ENCODE measurements at places on chromosomes 13 and 19.

GRCh38 chr19:34255546-34255945 is 1.2 kb downstream of the GARRE1 start:
- no peak for DNase-seq

GRCh38 chr13:43520351-43520750 is 266.4 kb downstream of the ENOX1 start:
- no peak for DNase-seq

GRCh38 chr19:58480481-58480830 is 4.3 kb downstream of the ZNF446 start:
- DNase-seq = no peak

DNA sequence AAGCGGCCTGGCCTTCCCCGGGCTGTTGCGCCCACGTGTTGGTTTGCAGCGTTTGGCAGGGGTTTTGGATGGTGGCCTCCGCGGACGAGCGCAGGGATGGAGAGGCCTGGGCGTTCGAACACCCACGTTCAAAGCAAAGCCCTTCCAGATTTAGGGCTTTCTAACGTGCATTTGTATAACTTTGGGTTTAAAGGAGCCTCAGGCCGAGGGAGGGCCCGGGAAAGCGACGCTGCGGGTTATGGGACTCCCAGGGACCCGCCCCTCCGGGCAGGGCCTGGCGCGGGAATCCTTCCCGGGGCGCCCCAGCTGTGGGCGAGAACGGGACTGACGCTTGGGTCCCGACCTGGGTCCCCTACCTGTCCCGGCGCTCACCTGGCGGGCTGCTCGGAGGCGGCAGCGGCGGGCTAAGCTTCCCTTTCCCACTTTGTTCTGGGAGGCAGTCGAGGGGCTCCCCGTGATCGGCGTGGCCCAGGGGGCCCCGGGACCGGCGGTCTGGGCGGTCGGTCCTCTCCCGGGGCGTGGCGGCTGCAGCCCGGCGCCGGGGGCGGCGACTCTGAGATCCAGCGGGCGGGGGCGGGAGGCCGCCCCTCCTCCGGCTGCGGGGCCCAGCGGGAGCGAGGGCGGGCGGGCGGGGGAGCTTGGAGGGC is at the start of gene FBXO17:
Gene FBXO17 (minus strand): TSS at position 529 of the 647 bp plus-strand sequence. CDS start 25,423 bp downstream, outside the sequence.
- no peak for DNase-seq

DNA sequence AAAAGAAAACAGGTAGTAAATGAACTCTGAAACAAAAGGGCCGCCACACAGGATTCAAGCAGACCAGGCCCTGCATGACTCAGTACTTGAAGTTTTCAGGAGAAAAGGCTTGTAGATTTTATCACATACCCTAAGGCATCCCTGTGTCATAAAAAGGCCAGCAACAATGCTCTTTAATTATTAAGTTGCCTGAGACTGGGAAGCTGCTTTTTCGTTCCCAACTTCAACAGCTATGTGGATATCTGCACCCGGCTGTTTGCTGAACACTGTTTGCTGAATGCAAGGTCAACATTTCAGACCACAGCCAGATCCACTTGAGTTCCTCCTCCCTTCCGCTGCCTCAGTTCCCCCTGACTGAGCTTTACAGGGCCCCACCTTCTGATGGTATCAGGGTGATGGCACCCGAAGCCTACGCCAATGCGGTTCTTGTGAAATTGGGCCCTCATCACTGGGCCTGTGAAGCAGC is 6.1 kb upstream of the ECH1 start:
- DNase-seq = no peak

Data from NCI-H1092 (cell line).